ENCODE measurements at places on chromosomes 1 and 21.

GRCh38 chr1:114545796-114546195, 34.8 kb upstream of the TRIM33 start:
- DNase-seq, result no peak

DNA sequence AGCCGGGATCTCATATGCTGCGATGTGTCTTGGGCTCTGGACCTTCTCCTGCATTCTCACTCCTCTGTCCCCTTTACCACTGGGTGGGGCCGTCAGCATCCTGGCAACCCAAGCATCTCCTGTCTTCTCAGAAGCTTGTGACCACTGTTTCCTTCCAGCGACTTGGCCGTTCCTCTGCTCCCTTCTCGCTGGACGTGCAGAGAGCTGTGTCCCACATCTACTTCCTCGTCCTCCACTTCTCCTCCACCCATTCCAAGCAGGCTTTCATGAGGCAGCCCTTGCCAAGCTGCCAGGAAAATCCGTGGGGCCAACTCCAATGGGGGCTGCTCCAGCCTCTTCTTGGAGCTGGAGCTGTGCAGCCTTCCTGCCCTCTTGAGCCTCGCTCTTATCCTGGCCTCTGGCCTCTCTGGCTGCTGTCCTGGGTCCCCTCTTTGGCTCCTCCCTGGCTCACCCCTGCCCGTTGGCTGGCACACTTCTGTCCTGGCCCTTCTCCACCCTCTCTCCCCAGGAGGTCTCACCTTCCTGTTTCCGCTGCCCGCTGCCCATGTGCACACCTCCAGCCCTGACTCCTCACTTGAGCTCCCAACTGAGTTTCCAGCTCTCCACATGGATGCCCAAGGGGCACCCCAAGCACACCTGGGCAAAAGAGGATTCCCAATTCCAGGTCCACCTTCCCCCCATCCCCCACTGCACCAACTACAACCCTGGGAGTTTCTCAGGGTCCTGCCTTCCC, 8.7 kb downstream of the FAM131C start:
- DNase-seq, result no peak

DNA sequence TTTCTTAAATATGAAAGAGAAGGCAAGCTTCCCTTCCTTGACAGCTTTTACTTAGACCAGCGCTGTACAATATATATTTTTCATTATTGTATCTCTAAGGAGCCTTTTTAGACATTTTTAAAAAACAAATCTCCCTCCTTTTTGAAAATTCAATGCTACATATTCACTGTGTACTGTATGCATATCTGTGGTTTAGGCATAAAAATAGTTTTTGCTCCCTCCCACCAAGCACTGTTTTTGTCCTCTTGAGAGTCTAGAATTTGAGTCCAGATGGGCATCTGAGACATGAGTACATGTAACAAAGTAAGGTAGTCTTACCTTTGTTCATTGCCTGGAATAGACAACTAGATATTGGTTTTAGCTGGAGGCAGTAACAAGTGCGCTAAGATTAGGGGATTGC, 488.5 kb upstream of the RUNX1 start:
- DNase-seq, result no peak

- DNase-seq, result no peak
These were observed 20.9 kb downstream of the COA7 start for GRCh38 chr1:52677076-52677806.

GRCh38 chr1:92481971-92482664, 4.6 kb downstream of the GFI1 start:
- peak; percentile 46 for DNase-seq

GRCh38 chr1:241596633-241597032, 43.5 kb downstream of the CHML start:
- DNase-seq, result no peak

- DNase-seq, result no peak
These were observed 9.1 kb downstream of the COL8A2 start for GRCh38 chr1:36115931-36116330.

GRCh38 chr21:44940116-44940631, 345 bp downstream of the SLX9 start:
- DNase-seq, result no peak
